ENCODE measurements at places on chromosomes 7 and 10. TPM values are rescaled to one million over a fixed set of nuclear protein-coding genes. Genes with fewer than 3 reads are reported as not detected.
A peak's percentile ranks its signal among the peaks of the same experiment; 100 is the strongest.

DNA sequence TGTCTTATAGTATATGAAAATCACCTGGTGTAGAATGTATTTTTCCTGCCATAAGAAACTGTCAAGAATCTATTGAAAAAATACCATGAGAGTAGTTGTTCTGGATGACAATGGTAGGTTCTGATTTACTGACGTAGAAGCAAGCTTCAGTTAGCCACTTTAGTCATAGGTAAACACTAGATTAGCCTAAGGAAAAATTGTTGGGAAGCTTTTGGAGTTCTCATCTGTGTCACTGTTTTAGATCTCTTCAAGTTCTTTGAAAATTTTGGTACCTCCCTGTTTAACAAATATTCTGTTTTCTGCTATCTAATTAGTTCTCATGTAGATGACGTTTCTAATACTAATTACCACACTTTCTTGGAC is 131.8 kb downstream of the ADK start:
- H3K27me3 ChIP-seq, result no peaks in the 10 kb centered on the region
- no peak overlapping the region for H3K4me3 ChIP-seq
- H3K27ac ChIP-seq, result no peak overlapping the region
- DNase-seq, result no peak

- no peak for DNase-seq
- peaks cover 4% of the 10 kb centered on the region for H3K27me3 ChIP-seq
- H3K27ac ChIP-seq, result no peak overlapping the region
- H3K4me3 ChIP-seq, result no peak overlapping the region
- no peaks in the 10 kb centered on the region for H3K4me1 ChIP-seq
Measured at GRCh38 chr7:41028580-41028979, 674.3 kb downstream of the INHBA start.

DNA sequence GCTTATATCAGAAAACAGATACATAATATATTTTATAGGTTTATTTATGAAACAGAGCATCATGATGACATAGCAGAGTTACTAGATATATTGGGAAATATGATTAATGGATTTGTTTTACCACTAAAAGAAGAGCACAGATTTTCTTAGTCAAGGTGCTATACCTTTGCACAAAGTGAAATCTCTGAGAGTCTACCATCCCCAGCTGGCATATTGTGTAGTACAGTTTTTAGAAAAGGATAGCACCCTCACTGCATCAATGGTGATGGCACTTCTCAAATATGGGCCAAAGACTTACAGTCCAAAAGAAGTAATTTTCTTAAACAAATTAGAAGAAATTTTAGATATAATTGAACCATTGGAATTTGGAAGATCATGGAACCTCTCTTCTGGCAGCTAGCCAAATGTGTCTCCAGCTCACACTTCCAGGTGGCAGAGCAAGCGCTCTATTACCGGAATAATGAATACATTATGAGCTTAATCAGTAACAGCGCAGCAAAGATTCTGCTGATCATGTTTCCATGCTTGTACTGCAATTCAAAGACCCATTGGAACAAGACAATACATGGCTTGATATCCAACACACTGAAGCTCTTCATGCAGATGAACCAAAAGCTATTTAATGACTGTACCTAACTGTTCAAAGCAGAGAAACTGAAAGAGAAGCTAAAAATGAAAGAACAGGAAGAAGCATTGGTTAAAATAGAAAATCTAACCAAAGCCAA is 21.9 kb upstream of the CREB3L2 start:
- H3K27ac ChIP-seq, result no peak overlapping the region
- peaks cover 8% of the 10 kb centered on the region for H3K27me3 ChIP-seq
- DNase-seq, result no peak
- H3K36me3 ChIP-seq, result no peaks in the 10 kb centered on the region

- H3K4me1 ChIP-seq, result peaks cover 18% of the 10 kb centered on the region
- peaks cover 81% of the 10 kb centered on the region for H3K36me3 ChIP-seq
- peak overlapping the region; percentile 31 for H3K27ac ChIP-seq
- no peaks in the 10 kb centered on the region for H3K27me3 ChIP-seq
- DNase-seq, result peak; percentile 27
Measured at GRCh38 chr10:70115948-70116682, 16.5 kb downstream of the AIFM2 start.

DNA sequence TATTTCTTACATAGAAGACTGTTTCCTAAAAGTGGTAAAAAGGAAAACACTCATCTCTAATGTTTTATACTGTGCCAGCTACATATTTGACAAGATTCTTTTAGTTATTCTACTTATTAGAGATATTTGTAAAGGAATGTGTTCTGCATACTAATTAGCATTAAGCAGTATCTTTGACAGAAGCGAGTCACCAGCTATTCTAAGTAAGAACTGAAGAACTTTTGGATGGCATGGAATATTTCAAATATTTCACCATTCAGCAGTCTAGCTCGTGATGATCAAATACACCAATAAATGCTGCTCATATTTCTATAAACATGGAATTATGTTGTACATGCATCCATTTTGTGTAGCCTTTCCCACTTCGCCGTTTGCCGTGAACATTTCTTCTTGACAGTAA is 241.6 kb upstream of the TCF7L2 start:
- H3K27me3 ChIP-seq, result no peaks in the 10 kb centered on the region
- H3K4me1 ChIP-seq, result no peaks in the 10 kb centered on the region
- no peak overlapping the region for H3K27ac ChIP-seq
- H3K4me3 ChIP-seq, result no peak overlapping the region
- no peaks in the 10 kb centered on the region for H3K36me3 ChIP-seq
- no peak for DNase-seq

DNA sequence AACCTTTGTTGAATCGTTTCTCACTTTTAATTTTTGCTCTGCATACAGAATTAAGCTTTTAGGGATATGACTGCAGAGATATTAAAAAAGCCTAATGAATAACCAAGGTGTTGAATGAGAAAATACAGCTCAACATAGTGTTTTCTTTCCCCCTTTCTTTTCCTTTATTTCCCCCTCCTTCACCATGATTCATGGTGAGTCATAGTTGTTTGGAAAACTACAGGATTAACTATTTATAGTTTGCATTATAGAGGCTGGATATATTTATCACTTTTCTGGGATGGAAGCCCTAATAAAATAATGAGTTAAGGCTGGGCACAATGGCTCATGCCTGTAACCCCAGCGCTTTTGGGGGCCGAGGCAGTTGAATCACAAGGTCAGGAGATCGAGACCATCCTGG is 115.0 kb downstream of the DNAJB9 start:
- H3K27me3 ChIP-seq, result no peaks in the 10 kb centered on the region
- no peak for DNase-seq

ZNF804B gene
- not detected for total RNA-seq

CDHR3 gene
- 11.4 TPM for total RNA-seq

DNA sequence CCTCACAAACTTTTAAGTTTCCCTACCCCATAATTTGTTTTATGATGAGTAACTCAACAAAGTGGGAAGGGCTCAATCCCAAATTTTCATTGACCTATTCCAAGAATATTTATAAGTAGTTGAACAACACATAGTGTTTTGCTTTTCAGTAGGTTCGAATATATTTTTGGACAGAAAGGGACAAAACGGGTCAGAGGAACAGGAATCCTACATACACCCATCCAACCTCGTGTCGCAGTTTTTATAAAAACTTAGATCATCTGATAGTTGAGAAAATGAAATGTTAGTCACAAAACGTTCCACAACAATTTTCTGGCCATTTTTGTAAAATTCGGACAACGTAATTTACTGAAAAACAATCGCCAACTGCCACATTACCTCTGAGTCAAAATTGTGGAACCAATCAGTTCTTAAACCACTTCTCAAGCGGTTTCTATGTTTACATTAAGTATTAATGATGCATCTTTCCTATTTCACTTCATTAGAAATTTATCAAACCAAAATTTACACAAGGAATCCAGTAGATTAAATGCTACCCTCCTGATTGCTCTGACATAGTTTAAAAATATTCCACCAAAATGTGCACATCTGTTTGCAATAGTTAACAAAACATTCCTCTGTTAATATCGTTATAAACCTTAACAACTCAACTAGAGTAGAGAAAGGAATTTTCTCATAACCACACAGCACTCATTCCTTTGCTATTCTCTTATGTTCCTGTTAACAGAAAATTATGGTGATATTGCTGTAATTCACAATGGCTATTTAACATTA is 6.3 kb downstream of the WNT16 start:
- H3K27ac ChIP-seq, result no peak overlapping the region
- H3K4me1 ChIP-seq, result peaks cover 7% of the 10 kb centered on the region
- H3K36me3 ChIP-seq, result no peaks in the 10 kb centered on the region
- DNase-seq, result no peak
- H3K27me3 ChIP-seq, result peaks cover 56% of the 10 kb centered on the region
- H3K4me3 ChIP-seq, result no peak overlapping the region

GRCh38 chr10:109823196-109823595 is 100.1 kb downstream of the XPNPEP1 start:
- H3K4me3 ChIP-seq, result no peak overlapping the region
- no peaks in the 10 kb centered on the region for H3K36me3 ChIP-seq
- H3K4me1 ChIP-seq, result no peaks in the 10 kb centered on the region
- H3K27ac ChIP-seq, result no peak overlapping the region

DNA sequence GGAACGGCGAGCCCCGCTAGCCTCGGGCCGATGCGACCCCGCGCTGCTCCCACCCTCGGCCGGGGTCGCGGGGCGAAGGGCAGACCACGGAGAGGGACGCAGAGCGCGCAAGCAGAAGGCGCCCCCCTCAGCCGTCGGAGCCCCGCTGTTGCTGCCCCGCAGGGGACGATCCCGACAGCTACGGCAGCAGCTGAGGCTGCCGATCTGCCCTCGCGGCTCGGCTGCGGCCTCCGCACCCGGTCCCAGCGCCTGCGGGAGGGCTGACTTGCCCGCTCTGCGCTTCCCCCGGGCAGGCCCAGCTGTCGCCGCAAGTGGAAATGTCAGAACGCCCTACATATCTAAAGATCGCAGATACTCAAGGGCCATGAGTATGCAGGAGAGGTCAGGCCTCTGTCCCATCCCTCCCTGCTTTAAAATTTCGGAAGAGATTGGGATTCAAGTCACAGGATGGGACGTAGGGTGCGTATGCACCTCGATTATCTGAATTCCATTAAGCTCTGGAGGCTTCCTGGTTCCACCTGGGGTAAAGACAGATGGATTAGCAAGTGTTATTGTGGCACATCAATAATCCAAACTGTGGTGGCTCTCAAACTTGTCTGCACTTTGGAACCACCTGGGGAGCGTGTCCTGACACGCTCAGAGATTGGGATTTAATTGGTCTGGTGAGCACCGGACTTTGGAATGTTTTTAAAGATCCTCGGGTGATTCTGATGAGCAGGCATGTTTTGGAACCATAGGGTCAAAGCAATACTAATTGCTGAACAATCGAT is at the start of gene CRPPA:
TSS of gene CRPPA (minus strand) at position 206 of the 770 bp plus-strand sequence. CDS start 216 bp downstream, outside the sequence.
- peak within 1 kb of the TSS; percentile 79 for H3K4me3 ChIP-seq
- peak within 1 kb of the TSS; percentile 99 for H3K27ac ChIP-seq
- no peaks in the 10 kb centered on the region for H3K36me3 ChIP-seq
- peak; percentile 37 for DNase-seq

GRCh38 chr10:33800545-33800944 is 466.1 kb upstream of the NRP1 start:
- peaks cover 16% of the 10 kb centered on the region for H3K4me1 ChIP-seq
- H3K27ac ChIP-seq, result peak overlapping the region; percentile 88
- H3K4me3 ChIP-seq, result no peak overlapping the region
- peak; percentile 40 for DNase-seq

- no peak overlapping the region for H3K4me3 ChIP-seq
- peak; percentile 69 for DNase-seq
- peak overlapping the region; percentile 82 for H3K27ac ChIP-seq
- no peaks in the 10 kb centered on the region for H3K36me3 ChIP-seq
- H3K27me3 ChIP-seq, result peaks cover 6% of the 10 kb centered on the region
- no peaks in the 10 kb centered on the region for H3K4me1 ChIP-seq
Measured at GRCh38 chr7:20219446-20220292, 2.5 kb upstream of the MACC1 start.

DNA sequence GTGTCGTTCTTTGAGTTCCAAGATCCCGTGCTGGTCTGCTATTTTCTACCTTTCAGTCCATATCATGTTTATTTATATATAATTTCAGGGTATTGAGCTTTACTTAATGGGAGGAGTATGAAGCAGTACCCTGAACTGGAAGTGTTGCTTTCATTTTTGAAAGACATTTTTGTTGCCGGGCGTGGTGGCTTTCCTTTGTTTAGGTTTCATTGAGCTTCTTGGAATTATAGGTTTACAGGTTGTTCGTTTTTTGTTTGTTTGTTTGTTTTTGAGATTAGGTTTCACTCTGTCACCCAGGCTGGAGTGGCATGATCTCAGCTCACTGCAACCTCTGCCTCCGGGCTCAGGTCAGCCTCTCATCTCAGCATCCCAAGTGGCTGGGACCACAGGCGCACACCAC is 7.4 kb downstream of the ZNF487 start:
- H3K27ac ChIP-seq, result no peak overlapping the region
- no peaks in the 10 kb centered on the region for H3K4me1 ChIP-seq

- DNase-seq, result no peak
- no peaks in the 10 kb centered on the region for H3K27me3 ChIP-seq
- peak overlapping the region; percentile 81 for H3K4me3 ChIP-seq
- peak overlapping the region; percentile 33 for H3K27ac ChIP-seq
Measured at GRCh38 chr7:97871659-97872024, 566 bp downstream of the ASNS start.

DNA sequence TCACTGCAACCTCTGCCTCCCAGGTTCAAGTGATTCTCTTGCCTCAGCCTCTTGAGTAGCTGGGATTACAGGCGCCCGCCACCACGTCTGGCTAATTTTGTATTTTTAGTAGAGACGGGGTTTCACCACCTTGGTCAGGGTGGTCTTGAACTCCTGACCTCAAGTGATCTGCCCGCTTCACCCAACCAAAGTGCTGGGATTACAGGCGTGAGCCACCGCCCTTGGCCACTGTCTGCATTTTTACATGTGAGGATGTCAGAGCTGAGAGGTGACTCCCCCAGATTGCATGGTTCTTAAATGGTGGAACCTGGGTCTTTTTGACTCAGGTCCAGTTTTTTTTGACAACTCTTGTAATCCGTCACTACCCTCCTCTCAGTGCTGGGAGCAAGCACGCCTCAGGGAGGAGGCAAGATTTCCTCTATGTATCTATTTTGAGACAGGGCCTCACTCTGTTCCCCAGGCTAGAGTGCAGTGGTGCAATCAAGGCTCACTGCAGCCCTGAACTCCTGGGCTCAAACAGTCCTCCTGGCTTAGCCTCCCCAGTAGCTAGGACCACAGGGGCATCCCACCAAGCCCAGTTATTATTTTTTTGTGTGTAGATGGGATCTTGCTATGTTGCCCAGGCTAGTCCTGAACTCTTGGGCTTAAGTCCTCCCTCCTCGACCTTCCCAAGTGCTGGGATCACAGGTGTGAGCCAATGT is 1.2 kb upstream of the SRRT start:
- no peaks in the 10 kb centered on the region for H3K27me3 ChIP-seq
- H3K4me1 ChIP-seq, result peaks cover 52% of the 10 kb centered on the region
- no peak for DNase-seq
- peak overlapping the region; percentile 96 for H3K4me3 ChIP-seq
- H3K36me3 ChIP-seq, result peaks cover 65% of the 10 kb centered on the region

RARRES2 gene
- 17.6 TPM for total RNA-seq

DNA sequence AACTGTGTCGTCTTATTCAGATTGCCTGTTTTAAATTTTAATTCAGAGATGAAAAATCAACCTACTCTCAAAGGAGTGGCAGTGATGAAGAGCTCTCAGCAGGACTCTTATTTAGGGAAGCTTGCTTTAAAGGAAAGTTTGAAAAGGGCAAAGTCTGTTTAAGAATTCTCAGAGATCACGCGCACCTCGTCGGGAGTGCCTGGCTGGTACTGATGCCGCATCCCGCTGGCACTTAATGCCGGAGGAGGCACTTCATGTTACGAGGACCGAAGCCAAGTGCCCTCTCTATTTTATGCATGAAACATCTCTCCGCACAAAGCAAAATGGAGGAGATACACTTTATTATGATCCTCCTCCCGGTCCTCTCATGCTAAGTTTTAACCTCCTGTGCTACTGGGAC is 71.1 kb upstream of the INSYN2A start:
- no peaks in the 10 kb centered on the region for H3K4me1 ChIP-seq
- H3K27ac ChIP-seq, result no peak overlapping the region
- no peak overlapping the region for H3K4me3 ChIP-seq
- H3K36me3 ChIP-seq, result peaks cover 17% of the 10 kb centered on the region
- no peaks in the 10 kb centered on the region for H3K27me3 ChIP-seq
- DNase-seq, result no peak
